Neural progenitor cell (in vitro differentiated cells): ENCODE measurements at places on chromosomes 12 and 14.

DNA sequence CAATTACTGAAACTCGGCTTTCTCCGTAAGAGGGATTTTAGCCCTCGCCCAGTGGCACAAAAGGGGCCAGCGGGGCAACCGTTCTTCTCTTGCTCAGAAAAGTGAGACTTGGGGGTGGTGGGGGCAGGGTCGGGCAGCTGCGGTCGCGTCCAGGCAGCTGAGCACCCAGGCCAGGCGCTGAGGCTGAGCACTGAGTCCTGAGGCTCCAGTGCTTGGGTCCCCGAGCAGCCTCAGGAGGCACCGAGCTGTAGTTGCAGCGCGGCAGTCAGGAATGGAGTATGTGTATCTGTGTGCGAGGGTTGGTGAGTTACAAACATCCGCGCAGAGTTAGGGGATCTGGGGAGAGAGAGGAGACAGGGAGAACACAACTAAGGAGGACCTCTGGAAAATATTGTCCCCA, 4.1 kb upstream of the HOXC6 start:
- H3K36me3 ChIP-seq, result no peaks in the 10 kb centered on the region
- no peak overlapping the region for H3K27ac ChIP-seq
- H3K27me3 ChIP-seq, result peaks cover 100% of the 10 kb centered on the region
- no peaks in the 10 kb centered on the region for H3K4me1 ChIP-seq
- peak; percentile 59 for DNase-seq

- H3K4me1 ChIP-seq, result peaks cover 17% of the 10 kb centered on the region
- H3K4me3 ChIP-seq, result peak overlapping the region; percentile 54
- DNase-seq, result peak; percentile 74
- no peaks in the 10 kb centered on the region for H3K36me3 ChIP-seq
Observed at GRCh38 chr12:26122061-26122680, 2.7 kb downstream of the BHLHE41 start.

DNA sequence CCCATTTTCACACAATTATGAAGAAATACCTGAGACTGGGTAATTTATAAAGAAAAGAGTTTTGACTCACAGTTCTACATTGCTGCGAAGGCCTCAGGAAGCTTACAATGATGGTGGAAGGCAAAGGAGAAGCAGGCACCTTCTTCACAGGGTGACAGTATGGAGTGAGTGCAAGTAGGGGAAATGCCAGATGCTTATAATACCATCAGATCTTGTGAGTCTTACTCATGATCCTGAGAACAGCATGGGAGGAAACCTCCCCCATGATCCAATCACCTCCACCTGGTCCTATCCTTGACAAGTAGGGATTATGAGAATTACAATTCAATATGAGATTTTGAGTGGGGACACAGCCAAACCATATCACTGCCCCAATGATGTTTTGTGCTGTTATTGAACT, 189.3 kb upstream of the CRY1 start:
- no peaks in the 10 kb centered on the region for H3K27me3 ChIP-seq
- no peak for DNase-seq
- H3K4me1 ChIP-seq, result no peaks in the 10 kb centered on the region
- H3K4me3 ChIP-seq, result no peak overlapping the region

DNA sequence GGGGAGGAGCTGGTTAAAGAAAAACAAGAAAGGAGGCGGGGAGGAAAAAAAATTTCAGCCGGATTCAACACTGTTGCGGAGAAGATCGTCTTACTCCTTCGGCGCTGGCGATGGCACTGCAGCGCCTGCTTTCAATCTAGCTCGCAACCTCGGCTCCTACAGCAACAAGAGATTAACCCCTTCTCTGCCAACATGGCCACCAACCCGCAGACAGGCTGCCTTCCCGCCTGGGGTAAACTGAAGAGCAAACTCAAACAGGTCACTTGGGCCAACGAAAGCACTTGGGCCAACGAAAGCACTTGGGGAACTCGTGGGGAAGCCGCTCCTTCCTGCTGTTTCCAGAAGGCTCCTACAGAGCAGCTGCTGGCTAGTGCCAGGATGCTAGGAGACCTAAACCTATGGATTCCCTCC, 73.7 kb downstream of the CIT start:
- H3K4me1 ChIP-seq, result peaks cover 15% of the 10 kb centered on the region
- peak overlapping the region; percentile 46 for H3K4me3 ChIP-seq
- peak; percentile 82 for DNase-seq
- peaks cover 2% of the 10 kb centered on the region for H3K36me3 ChIP-seq
- H3K27ac ChIP-seq, result no peak overlapping the region
- H3K27me3 ChIP-seq, result no peaks in the 10 kb centered on the region
